ENCODE measurements at places on chromosomes 4 and X.
A peak's percentile ranks its signal among the peaks of the same experiment; 100 is the strongest.

DNA sequence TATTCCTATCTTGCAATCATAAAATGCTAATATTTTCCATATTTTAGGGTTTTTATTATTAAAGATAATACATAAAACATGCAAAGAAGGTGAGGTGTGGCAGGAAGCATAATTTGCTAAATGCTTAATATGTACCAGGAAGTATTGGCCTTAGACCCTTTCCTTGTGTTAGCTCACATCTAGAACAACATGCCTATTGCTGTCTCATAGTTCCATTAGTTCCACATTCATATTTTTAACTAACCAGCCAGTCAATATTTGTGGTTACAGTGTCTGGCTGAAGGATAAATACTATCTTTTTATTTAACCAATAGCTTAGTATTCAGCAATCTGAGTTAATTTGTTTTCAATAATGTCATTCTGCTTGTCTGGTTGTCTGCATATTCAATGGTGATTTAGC is 432.6 kb downstream of the INPP4B start:
- no peak for DNase-seq

- no peak for DNase-seq
These were observed 67.3 kb upstream of the VBP1 start for GRCh38 chrX:155148724-155149537.

DNA sequence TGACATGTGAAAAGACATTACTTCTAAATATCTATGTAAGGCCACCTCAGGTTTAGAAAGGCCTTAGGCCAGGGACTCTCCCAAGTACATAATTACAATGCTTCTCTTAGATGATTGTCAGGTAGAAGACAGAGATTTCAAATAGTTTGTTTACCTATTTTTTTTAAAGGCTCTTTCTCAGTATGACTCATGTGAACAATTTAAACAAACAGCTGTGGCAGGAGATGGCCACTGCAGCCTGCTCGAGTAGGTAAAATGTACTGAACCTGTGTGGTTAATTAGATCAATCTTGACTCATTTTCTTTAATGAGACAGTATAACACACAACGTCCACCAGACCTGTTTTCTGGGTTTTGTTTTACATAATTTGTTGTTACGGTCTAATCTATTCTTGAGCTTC is 50.2 kb downstream of the LEF1 start:
- no peak for DNase-seq

DNA sequence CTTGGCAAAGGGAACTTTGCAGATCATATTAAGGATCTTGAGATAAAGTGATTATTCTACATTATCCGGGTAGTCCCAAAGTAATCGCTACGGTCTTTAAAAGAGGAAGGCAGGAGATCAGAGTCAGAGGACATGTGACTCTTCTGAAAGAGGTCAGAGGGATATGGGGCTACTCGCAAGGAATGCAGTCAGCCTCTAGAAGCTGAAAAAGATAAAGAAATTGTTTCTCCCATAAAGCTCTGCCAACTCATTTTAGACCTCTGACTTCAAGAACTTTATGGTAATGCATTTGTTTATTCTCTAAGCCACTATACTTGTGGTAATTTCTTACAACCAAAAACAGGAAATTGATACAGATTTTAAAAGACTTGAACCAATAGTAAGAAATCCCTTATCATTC is 48.6 kb downstream of the NPY5R start:
- no peak for DNase-seq

- DNase-seq = peak; percentile 15
These were observed 215.2 kb upstream of the PSAPL1 start for GRCh38 chr4:7649741-7650531.

GRCh38 chrX:38409289-38409688 is 56.9 kb downstream of the OTC start:
- no peak for DNase-seq

DNA sequence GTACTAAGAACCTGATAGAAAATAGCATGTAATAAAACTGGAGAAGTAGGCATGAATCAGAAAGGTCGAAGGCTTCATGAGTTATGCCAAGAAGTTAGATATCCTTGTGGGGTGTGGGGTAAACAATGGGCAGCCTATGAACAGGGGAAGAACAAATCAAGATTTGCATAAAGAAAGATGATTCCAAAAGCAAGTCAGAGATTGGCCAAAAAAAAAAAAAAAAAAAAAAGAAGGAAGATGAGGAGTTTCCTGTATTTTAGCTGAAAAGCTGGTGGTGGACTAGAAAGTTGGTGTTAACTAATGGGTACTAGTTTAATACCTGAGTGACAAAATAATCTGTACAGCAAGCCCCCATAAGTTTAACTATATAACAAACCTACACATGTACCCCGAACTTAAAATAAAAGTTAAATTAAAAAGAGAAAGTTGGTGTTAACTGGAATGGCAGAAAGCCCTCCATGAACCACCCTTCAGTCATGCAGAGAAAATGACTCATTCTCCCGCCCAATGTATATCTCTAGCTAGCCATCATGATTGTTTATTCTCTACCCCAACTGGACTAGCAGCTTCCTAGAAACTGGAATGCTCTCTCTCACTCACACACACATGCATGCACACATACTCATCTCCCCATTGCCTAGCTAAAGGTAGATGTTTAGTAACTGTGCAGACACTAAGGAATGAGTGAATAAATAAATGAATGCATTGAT is 41.7 kb downstream of the ATP11C start:
- DNase-seq = no peak

- no peak for DNase-seq
These were observed 282.4 kb downstream of the ANK2 start for GRCh38 chr4:113331811-113332210.

DNA sequence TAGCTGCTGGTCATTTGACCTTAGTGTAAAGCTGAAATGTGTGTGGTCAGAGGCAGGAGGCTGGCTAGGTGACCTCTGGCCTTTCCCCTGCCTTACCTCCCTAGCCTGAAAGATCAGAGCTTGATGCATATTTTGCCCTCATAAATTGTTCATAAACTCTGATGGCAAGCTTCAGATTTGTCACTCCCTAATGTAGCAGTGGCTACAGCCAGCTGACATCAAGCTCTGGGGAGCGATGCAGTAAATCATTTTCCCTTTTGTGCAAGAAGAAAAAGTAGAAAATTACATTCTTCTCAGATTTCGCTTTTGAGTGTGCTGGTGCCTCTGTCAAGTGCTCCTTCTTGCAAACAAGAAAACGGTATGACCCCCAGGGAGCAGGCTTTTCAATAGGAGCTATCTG is 87.7 kb upstream of the MAGEA4 start:
- no peak for DNase-seq

GRCh38 chrX:13253223-13253622 is 66.6 kb downstream of the ATXN3L start:
- DNase-seq = no peak

DNA sequence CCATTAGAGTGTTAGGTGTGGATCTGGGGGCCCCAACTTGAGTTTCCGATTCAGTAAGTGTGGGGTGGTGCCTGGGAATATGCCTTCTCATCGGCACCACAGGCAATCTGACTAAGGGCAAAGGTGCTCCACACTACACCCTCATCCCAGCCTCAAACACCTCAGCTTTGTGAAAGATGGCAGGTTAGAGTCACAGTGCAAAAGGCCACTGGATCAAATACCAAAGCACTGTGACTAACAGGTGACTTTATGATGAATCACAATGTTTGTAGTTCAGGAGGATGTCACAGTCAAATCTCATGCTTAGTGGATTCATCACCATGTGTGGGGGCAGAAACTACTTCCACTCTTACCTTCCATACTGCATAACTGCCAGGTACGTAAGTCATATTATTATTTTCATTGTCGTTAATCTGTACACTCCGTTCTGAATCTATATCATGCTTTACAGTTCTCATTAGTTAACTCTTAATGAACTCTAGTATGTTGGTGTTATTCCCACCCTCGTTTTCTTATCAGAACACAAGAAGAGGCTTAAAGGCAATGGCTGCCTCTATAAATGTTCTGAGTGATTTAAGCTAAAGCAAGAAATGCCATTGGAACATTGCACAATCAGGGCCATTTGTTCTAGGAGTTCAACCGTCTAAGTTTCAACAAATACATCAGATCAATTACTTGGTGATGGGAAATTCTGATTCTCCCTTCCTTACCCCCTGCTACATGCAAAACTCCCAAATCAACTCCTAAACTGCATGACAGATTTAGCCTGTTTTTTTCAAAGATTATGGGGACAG is 50.2 kb downstream of the PRKG2 start:
- no peak for DNase-seq

DNA sequence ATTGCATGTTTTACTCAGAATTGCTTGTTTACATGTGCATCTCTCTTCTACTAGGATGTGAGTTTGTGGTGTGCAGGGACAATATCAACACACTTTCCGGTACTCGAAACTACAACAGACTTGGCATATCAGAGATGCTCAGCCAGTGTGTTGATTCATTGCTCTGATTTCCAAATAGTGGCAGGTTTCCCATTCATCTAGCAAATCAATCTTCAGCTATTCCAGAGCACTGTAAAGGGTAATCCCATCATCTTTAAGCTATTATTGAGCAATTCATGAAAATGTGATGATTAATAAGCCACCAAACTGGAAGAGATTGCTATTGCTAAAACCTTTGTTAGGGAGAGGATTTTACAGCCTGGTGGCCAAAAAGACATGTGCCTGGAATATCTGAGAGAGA is 574.2 kb upstream of the CPEB2 start:
- no peak for DNase-seq

- no peak for DNase-seq
These were observed 41.0 kb upstream of the SCD5 start for GRCh38 chr4:82839624-82840023.

DNA sequence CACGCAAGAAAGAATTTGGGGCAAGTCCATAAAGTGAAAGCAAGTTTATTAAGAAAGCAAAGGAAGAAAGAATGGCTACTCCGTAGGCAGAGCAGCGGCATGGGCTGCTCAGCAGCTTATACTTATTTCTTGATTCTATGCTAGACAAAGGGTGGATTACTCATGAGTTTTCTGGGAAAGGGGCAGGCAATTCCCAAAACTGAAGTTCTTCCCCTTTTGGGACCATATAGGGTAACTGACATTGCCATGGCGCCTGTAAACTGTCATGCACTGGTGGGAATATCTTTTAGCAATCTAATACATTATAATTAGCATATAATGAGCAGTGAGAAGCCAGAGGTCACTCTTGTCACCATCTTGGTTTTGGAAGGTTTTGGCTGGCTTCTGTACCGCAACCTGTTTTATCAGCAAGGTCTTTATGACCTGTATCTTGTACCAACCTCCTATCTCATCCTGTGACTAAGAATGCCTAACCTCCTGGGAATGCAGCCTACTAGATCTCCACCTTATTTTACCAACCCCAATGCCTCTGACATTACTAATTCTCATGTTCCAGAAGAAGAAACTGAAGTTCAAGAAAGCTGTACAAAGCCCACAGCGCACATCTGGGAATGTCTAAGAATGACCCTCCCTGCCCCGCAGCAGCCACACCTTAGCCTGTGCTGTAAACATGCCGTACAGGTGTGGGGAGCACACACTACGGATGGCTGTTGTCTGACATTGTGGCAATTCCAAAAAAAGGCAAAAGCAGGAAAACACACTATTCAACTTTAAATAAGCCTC is 18.6 kb downstream of the RXFP1 start:
- DNase-seq = no peak

DNA sequence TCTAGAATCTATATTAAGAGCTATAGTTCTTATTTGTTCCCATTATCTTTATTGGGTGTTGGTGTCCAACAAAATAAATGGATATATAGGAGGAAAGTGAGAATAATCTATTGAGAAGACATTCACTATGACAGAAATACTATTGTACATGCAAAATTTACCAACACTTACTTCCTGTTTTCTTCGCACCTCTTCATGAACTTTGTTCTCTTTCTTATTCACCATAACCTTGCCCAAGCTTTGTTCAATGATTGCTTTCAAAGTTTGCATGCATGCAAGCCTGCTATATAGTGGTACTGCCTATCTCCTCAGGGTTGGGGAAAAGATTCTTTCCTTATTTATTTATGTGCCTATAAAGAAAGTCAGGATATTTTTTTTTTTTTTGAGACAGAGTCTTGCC is 176.4 kb upstream of the JADE1 start:
- DNase-seq = no peak

GRCh38 chrX:24148535-24149350 is 786 bp upstream of the ZFX start:
- peak; percentile 17 for DNase-seq

- no peak for DNase-seq
These were observed 173.7 kb downstream of the PABPC4L start for GRCh38 chr4:134027931-134028330.

GRCh38 chr4:115456231-115456630 is 342.8 kb upstream of the NDST4 start:
- no peak for DNase-seq

DNA sequence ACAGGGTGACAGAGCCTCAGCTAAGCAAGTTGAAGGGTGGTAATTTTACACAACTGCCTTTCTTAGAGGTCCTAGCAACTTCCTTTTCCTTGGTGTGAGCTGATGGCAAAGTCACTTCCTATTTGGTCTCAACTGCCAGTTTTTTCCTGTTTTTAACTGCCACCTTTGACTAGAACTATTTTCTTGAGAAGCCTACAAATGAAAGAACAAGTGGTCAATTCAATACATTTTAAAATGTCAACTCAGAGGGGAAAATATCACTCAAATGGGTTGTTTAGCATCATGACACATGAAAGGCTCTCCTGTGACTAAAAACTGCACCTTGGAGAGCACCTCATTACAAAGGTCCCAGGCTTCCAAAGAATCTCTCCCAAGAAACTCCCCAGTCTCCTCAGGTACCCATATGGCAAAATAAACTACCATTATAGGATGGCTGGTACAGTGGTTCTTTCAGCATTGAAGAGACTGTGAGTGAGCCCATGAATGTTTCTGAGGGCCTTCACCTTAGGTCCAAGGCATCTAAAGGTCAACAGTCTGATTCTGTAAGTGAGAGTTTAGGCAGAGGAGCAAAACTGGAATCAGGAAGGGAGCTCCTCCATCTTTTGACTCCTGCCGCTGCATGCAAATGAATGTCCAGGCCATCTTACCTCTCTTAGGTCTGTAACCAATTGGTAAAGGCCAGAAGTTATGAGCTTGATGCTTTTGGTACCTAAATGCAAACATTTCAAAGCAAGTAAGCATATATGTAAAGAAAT is 5.5 kb upstream of the STK26 start:
- DNase-seq = no peak

- no peak for DNase-seq
These were observed 608 bp downstream of the RAPGEF2 start for GRCh38 chr4:159103384-159103990.

DNA sequence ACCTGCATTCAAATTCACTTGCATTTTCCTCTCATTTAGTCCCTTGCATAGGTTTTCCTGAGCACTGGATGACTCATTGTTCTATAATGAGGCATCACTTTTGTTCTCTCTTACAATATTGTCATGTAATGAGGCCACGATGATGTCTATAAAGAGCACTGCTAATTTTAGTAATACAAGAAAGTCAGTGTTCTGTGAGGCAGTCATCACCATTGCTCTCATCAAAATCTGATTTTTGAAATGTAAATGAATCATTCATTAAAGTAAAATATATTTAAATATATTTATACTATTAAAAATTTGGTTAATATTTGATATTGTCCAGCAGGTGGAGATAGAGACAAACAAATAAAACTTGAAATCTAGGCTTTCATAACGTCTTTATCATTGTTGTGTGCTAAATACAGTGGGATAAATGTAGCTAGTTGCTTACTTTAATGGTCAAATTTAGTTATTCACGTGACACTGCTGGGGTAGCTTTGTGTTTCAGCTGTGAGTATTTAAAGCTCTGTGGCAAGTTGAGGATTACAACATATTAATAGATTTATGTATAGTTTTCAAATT is 15.4 kb downstream of the HMGB2 start:
- DNase-seq = no peak

- no peak for DNase-seq
These were observed 74.0 kb upstream of the BCOR start for GRCh38 chrX:40171513-40172400.
